ENCODE measurements at places on chromosomes 13 and 19. TPM values are rescaled to one million over a fixed set of nuclear protein-coding genes. Genes with fewer than 3 reads are reported as not detected.

DNA sequence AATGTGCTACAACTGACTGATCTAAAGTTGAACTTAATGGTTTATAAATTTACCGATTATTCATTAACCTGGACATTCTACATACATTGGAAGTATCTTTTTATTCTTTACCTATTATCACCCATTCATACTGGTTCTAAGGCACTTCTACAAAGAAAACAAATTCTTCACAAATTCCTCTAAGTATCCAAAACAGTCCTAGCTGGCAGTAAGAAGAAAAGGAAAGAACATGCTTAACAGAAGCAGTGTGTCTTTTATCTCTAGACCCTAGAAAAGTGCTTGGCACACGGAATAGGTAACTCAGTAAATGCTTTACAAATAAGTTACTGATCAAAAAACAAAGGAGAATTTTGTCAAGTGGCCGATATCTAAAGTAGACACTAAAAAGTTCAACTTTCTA is 32.8 kb downstream of the TSC22D1 start:
- H3K4me3 ChIP-seq: no peak overlapping the region
- no peaks in the 10 kb centered on the region for H3K27me3 ChIP-seq
- DNase-seq: no peak

DNA sequence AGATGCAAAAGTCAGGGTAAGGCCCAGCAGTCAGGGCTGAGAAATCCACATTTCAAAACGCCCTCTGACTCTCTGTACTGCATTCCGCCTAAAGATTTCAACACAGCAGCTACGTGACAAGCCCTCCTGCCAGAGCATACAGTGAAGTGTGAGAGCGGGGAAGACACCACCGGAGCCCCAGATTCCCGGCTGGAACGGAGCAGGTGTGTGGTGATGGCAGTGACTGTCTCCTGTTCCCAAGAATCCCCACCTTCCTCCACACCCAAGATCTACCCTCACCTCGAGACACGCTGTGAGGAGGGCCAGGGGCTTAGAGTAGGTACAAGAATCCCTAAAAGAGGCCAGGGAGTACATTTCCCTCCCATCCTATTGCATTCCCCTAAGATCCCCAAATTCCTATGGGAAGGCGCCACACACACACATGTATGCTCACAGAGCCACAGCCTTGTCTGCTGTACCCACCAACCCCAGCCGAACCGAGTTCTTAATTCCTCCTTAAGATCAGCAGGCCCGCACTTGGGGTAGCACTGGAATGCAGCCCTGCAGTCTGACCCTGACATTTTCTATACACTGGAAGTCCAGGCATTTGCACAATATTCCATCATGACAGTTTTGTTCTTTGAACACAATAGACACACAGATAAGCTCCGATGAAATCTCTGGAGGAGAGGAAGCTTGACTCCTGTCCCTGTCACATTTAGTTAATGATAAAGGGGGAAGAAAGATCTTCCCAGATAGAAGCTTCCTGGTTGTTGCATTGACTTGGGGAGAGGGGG is 102.9 kb downstream of the FOXO1 start:
- H3K36me3 ChIP-seq: peaks cover 15% of the 10 kb centered on the region
- no peaks in the 10 kb centered on the region for H3K4me1 ChIP-seq
- no peaks in the 10 kb centered on the region for H3K27me3 ChIP-seq
- DNase-seq: no peak
- no peak overlapping the region for H3K4me3 ChIP-seq

- no peaks in the 10 kb centered on the region for H3K36me3 ChIP-seq
- no peaks in the 10 kb centered on the region for H3K27me3 ChIP-seq
- H3K4me3 ChIP-seq: no peak overlapping the region
- H3K27ac ChIP-seq: no peak overlapping the region
- DNase-seq: no peak
Observed at GRCh38 chr13:29703421-29703820, 107.9 kb upstream of the SLC7A1 start.

Gene CCNA1
- not detected for total RNA-seq

Gene GIPR
- 4.6 TPM for total RNA-seq

Gene HOMER3
- 33.0 TPM for total RNA-seq

Gene SIRT6
- 74.7 TPM for total RNA-seq

Gene SRRM5
- 2.5 TPM for total RNA-seq

DNA sequence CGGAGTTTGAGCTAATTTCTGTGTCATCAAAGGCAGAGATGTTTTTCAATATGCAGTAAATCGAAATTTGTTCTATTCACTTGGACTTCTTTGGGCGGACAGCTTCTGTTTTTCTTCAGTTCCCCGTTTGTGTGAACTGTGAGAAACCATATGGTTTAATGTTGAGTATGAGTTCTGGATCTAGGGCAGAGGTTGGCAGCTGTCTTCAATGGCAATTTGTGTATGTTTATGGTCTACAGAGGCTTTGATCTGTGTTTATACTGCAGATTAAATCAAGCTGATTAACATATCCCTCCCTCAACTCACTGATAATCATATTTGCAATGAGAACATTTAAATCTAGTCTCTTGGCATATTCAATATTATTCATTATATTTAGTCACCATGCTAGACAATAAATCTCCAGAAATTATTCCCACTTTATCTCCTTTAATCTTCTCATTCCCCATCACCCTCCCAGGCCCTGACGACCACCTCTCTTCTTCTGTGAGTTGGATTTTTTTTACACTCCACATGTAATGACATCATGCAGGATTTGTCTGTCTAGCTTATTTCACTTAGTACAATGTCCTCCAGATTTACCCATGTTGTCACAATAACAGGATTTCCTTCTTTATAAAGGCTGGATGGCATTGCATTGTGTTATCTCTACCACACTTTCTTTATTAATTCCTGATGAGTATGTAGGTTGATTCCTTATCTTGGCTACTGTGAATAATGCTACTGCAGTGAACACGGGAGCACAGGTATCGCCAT is 9.0 kb downstream of the ZNF331 start:
- no peak overlapping the region for H3K27ac ChIP-seq
- H3K27me3 ChIP-seq: no peaks in the 10 kb centered on the region
- H3K36me3 ChIP-seq: peaks cover under 1% of the 10 kb centered on the region
- H3K4me3 ChIP-seq: no peak overlapping the region
- no peaks in the 10 kb centered on the region for H3K4me1 ChIP-seq

Gene ZNF223
- 5.8 TPM for total RNA-seq

Gene CATSPERD
- not detected for total RNA-seq

DNA sequence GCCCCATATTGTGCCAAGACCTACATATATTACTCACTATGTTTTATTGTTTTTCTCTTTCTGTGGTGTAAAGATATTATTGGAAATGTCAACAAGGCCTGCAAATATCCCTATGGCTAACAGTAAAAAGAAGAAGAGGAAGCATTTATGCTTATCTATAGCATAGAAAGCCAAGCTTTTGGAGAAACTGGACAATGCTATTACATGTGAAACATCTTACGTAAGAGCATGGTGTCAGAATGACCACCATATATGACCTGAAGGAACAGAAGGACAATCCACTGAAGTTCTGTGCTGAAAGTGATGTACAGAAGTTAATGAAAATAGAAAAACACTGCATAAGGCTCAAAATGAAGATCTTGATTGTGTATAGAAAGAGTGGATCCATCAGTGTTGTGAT is 145.2 kb downstream of the KCTD12 start:
- no peak overlapping the region for H3K4me3 ChIP-seq
- no peaks in the 10 kb centered on the region for H3K27me3 ChIP-seq
- no peak for DNase-seq
- H3K27ac ChIP-seq: no peak overlapping the region
- H3K4me1 ChIP-seq: no peaks in the 10 kb centered on the region

- DNase-seq: peak; percentile 56
- H3K4me3 ChIP-seq: peak within 1 kb of the TSS; percentile 40
- H3K4me1 ChIP-seq: peaks cover 15% of the 10 kb centered on the region
- no peaks in the 10 kb centered on the region for H3K36me3 ChIP-seq
Observed at GRCh38 chr19:12838182-12838885, at the start of gene MAST1. Gene MAST1, plus strand, starts transcription at chr19:12838515. Its CDS starts 58 bp downstream, at chr19:12838573.

GRCh38 chr19:2950286-2951124 is 5.7 kb upstream of the ZNF77 start:
- peak; percentile 100 for DNase-seq
- H3K36me3 ChIP-seq: no peaks in the 10 kb centered on the region
- H3K4me3 ChIP-seq: peak overlapping the region; percentile 88
- H3K27me3 ChIP-seq: no peaks in the 10 kb centered on the region

- no peak overlapping the region for H3K4me3 ChIP-seq
- no peak for DNase-seq
- H3K4me1 ChIP-seq: no peaks in the 10 kb centered on the region
- H3K36me3 ChIP-seq: no peaks in the 10 kb centered on the region
- no peak overlapping the region for H3K27ac ChIP-seq
Observed at GRCh38 chr19:31146015-31146414, 203.2 kb downstream of the TSHZ3 start.

GRCh38 chr19:55013596-55013995 is 24.5 kb downstream of the GP6 start:
- H3K4me3 ChIP-seq: no peak overlapping the region
- no peak for DNase-seq
- no peaks in the 10 kb centered on the region for H3K4me1 ChIP-seq
- H3K36me3 ChIP-seq: no peaks in the 10 kb centered on the region
- H3K27me3 ChIP-seq: no peaks in the 10 kb centered on the region

DNA sequence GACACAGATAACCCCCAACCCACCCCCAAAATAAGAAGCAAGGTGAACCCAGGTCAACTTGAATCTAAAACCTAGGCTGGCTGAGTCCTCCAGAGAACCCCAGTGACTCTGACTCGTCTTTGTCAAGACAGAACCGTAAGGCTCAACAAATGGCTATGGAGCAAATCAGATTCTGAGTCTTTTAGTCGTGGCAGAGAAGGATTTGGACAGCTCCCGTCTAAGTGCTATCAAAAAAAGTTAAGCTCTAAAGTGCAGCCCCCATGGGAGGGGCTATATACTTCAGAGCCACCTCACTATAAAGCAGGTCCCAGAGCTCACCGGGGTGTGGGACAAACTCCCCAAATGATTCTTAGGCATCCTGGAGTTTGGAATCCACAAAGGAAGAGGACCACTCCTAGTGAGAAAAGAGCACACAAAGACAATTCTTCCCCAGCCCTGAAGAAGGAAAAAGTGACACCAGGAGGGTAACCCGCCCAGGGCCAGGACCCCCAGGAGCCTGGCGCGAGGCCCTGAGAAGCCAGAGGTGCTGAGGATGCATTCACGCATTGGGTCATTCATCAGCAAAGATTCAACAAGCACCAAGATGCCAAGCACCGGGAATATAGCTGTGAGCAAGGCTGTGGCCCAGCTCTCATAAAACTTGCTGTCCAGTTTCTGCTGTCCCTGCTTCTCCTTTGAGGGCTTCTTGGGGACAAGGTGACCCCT is 25.4 kb upstream of the C13orf42 start:
- no peaks in the 10 kb centered on the region for H3K27me3 ChIP-seq
- H3K27ac ChIP-seq: no peak overlapping the region
- no peak overlapping the region for H3K4me3 ChIP-seq
- DNase-seq: no peak

- H3K4me1 ChIP-seq: peaks cover 74% of the 10 kb centered on the region
- peak; percentile 97 for DNase-seq
- peak overlapping the region; percentile 99 for H3K27ac ChIP-seq
- H3K27me3 ChIP-seq: no peaks in the 10 kb centered on the region
- H3K4me3 ChIP-seq: no peak overlapping the region
Observed at GRCh38 chr19:39401549-39402345, 4.9 kb upstream of the ZFP36 start.

GRCh38 chr19:12825254-12826131 is 8.9 kb downstream of the RTBDN start:
- H3K4me3 ChIP-seq: no peak overlapping the region
- no peak for DNase-seq
- H3K27me3 ChIP-seq: peaks cover 10% of the 10 kb centered on the region
- no peak overlapping the region for H3K27ac ChIP-seq
- no peaks in the 10 kb centered on the region for H3K36me3 ChIP-seq

Gene SOX1
- not detected for total RNA-seq

Gene CCDC169
- not detected for total RNA-seq

GRCh38 chr19:17688853-17689595 is 870 bp upstream of the UNC13A start:
- no peak for DNase-seq
- peaks cover 23% of the 10 kb centered on the region for H3K27me3 ChIP-seq
- no peak overlapping the region for H3K4me3 ChIP-seq
- no peaks in the 10 kb centered on the region for H3K36me3 ChIP-seq
- no peak overlapping the region for H3K27ac ChIP-seq
- no peaks in the 10 kb centered on the region for H3K4me1 ChIP-seq

DNA sequence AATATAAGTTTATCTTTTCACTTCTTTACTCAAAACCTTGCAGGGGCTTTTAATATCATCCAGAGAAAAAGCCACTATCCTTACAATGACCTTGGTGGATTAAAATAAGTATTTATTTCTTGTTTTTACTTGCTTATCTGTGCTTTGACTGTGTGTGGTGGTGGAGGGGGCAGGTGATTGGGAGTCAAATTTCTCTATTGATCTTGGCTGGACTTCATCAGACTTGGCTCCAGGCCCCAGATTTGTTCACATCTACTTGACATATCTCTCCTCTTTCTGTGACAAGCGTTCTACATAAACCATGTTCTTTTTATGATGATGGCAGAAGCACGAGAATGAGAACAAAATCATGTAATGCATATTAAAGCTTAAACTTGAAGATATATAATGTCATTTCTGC is 670.8 kb downstream of the PCDH17 start:
- no peak overlapping the region for H3K4me3 ChIP-seq
- H3K27me3 ChIP-seq: no peaks in the 10 kb centered on the region
- H3K4me1 ChIP-seq: no peaks in the 10 kb centered on the region

- H3K27ac ChIP-seq: peak overlapping the region; percentile 52
- H3K36me3 ChIP-seq: no peaks in the 10 kb centered on the region
- no peak overlapping the region for H3K4me3 ChIP-seq
- H3K27me3 ChIP-seq: no peaks in the 10 kb centered on the region
- H3K4me1 ChIP-seq: peaks cover 22% of the 10 kb centered on the region
Observed at GRCh38 chr19:14113762-14114414, 3.7 kb downstream of the PRKACA start.

DNA sequence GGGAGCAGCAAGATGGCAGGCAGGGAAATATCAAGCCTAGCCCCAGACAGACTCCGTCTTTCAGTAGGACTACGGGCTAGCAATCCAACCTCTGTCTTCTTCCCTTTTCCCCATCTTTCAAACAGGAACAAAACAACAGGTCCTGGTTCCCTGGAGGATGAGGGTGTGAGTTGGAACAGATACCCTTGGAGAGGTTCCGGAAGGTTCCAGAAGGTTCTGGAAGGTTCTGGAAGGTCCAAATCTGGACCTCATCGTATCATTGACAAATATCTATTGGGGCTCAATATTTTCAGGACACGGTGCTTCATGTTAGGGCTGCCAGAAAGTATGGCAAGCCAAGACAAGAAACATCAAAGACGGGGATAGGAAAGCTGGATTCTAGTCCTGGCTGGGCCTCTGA is 28.5 kb upstream of the FEM1A start:
- H3K27ac ChIP-seq: no peak overlapping the region
- peaks cover 14% of the 10 kb centered on the region for H3K4me1 ChIP-seq
- no peaks in the 10 kb centered on the region for H3K36me3 ChIP-seq

GRCh38 chr13:60169239-60170031 is 5.7 kb upstream of the DIAPH3 start:
- no peak for DNase-seq
- no peaks in the 10 kb centered on the region for H3K36me3 ChIP-seq
- H3K4me3 ChIP-seq: no peak overlapping the region
- H3K27ac ChIP-seq: no peak overlapping the region
- H3K4me1 ChIP-seq: no peaks in the 10 kb centered on the region

- peak; percentile 43 for DNase-seq
- H3K4me1 ChIP-seq: no peaks in the 10 kb centered on the region
- H3K4me3 ChIP-seq: peak overlapping the region; percentile 53
- H3K27ac ChIP-seq: peak overlapping the region; percentile 13
- H3K36me3 ChIP-seq: no peaks in the 10 kb centered on the region
- no peaks in the 10 kb centered on the region for H3K27me3 ChIP-seq
Observed at GRCh38 chr19:48290771-48291488, 21.0 kb downstream of the ZNF114 start.

- no peak overlapping the region for H3K27ac ChIP-seq
- no peak for DNase-seq
- H3K4me3 ChIP-seq: no peak overlapping the region
Observed at GRCh38 chr19:23321953-23322549, 71.9 kb upstream of the ZNF724 start.
